ENCODE measurements at places on chromosomes 16 and 17. TPM values are rescaled to one million over a fixed set of nuclear protein-coding genes. Genes with fewer than 3 reads are reported as not detected.

GRCh38 chr16:30068333-30068732 is 2.8 kb downstream of the ALDOA start:
- no peak for DNase-seq

DNA sequence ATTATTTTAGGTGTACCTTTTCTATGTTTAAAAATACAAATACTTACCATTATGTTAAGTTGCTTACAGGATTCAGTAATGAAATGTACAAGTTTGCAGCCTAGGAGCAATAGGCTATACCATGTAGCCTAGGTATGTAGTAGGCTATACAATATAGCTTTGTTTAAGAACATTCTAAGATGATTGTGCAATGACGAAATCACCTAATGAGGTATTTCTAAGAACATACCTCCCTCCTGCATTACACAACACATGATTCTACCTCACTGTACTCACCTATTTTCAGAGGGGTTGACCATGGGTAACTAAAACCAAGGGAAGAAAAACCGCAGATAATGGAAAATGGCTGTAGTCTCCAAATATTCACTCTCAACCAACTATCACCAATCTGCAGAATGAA is 35.3 kb upstream of the TBC1D3K start:
- no peak for DNase-seq

The VASN gene
- polyA plus RNA-seq = 35.7 TPM

DNA sequence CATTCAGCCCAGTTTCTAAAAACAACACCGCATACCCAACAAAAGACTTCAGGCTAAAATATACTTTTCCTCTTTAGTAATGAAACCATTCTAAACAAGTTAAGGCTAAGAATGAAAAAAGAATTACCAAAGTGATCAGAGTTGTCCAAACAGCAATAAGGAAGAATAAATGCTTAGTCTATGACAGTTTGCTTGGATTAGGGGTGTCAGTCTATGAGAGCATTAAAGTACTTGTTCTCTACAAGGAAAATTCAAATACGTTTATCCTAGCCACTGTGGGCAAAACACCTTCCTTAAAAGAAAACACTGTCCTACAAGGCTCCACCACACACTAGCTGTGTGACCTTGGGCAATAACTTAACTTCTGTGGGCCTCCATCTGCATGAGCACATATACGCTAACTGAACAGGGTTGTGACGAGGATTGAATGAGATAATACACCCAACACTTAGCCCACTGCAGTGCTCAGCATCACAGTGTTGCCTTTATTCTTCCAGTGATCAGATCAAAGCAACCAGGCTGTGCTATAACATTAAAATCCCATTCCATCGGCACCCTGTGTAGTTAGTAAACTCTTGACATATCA is 53.6 kb downstream of the TEX2 start:
- no peak for DNase-seq

GRCh38 chr16:80299416-80299815 is 241.4 kb upstream of the DYNLRB2 start:
- no peak for DNase-seq

- DNase-seq = no peak
Observed at GRCh38 chr17:7834542-7834956, 532 bp downstream of the KDM6B start.

GRCh38 chr16:2977440-2977839 is 2.8 kb downstream of the PKMYT1 start:
- no peak for DNase-seq

GRCh38 chr16:12096157-12096777 is 119.7 kb downstream of the SNX29 start:
- no peak for DNase-seq

- no peak for DNase-seq
Observed at GRCh38 chr16:87707097-87707496, 58.7 kb downstream of the KLHDC4 start.
